Stimulated activated CD8-positive, alpha-beta memory T cell treated with anti-CD3 and anti-CD28 coated beads, Interleukin-7, amount 100 ng/mL, for 1 hour (primary cell): ENCODE measurements at places on chromosomes 7 and 10.

GRCh38 chr10:70132098-70133029 is at the start of gene AIFM2:
AIFM2 (minus strand) TSS chr10:70132825; CDS start chr10:70124084, 8,741 bp downstream.
- no peak for DNase-seq

DNA sequence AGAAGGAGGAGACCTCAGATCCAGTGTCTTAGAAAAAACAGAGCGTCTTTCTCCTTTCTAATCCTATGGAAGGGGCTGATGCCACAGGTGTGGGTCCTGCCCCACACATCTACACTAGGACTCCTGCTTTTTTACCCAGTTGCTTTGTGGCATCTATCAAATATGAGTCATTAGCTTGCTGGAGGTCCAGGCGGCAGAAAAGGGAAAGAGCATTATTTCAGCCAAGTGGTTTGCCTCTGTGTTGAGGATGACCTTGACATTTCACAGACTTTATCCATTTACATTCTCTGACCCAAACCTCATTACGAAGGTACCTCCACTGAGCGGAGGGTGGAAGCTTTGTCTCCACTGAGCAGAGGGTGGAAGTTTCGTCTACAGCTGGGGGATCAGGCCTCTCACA is 308.4 kb upstream of the KLF6 start:
- no peak for DNase-seq

- no peak for DNase-seq
Measured at GRCh38 chr10:3898821-3899220, 113.8 kb upstream of the KLF6 start.

GRCh38 chr10:95742962-95743535 is 12.9 kb upstream of the ENTPD1 start:
- DNase-seq = no peak

GRCh38 chr10:122968698-122969097 is 11.5 kb upstream of the PSTK start:
- DNase-seq = no peak

- DNase-seq = no peak
Measured at GRCh38 chr10:75070476-75070875, 41.0 kb upstream of the SAMD8 start.

- no peak for DNase-seq
Measured at GRCh38 chr10:15348579-15348978, 22.5 kb downstream of the FAM171A1 start.

GRCh38 chr10:1047937-1048336 is 982 bp downstream of the IDI1 start:
- no peak for DNase-seq

DNA sequence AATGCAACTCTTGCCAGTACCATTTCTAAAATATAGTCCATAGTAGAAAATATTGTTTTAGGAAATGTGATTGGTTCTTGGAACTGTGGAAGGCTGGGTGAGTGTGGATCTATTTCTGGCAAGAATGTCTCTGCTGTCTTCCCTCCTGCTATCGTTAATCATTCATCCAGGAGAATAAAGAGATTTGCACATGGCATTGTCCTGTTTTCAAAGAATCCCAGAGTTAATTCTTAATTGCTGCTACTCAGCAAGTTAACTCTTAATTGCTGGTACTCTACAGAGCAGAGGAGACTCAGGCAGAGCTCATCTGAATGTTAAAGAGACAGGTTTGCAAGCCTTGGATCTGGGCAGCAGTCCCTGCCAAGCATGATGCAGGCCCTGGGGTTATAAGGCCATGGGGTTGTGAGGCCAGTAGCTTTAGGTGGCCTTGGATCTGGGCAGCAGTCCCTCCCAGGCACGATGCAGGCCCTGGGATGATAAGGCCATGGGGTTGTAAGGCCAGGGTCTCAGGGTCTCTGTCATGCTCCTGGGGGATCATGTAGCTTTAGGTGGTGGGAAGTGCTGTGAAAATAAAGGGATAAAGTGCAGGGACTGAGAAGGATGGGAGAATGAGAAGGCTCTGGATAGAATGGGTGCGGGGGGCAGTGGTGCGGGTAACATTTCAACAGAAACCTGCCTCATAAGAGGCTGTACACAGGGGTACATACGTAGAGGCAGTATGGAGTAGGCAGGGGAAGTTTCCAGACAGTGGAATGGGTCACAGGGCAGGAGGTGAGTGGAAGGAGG is 162.3 kb downstream of the SVIL start:
- no peak for DNase-seq

- no peak for DNase-seq
Measured at GRCh38 chr10:95600158-95600557, 39.0 kb upstream of the SORBS1 start.

- no peak for DNase-seq
Measured at GRCh38 chr10:77637532-77638320, at the start of gene KCNMA1. KCNMA1 (minus strand) TSS chr10:77637808.

DNA sequence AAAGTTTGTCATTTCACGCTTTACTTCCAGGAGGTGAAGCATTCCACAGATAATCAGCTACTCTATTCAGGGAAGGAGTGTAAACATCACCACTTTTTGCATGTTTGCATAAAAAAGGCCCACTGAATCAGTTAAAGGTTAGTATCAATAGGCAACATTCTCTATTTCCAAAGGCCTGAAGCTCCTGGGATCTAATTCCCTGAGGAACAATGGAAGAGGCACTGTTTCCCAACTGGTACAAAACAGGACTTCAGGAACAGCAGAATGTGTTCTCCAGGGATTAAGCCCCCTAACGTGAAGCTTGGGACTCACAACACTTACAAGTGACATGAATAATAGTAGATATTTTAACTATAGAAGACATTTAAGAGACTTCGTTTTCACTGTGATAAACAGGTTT is 6.1 kb downstream of the LRRN3 start:
- DNase-seq = no peak

GRCh38 chr7:54278847-54279246 is 263.3 kb upstream of the VSTM2A start:
- DNase-seq = no peak

DNA sequence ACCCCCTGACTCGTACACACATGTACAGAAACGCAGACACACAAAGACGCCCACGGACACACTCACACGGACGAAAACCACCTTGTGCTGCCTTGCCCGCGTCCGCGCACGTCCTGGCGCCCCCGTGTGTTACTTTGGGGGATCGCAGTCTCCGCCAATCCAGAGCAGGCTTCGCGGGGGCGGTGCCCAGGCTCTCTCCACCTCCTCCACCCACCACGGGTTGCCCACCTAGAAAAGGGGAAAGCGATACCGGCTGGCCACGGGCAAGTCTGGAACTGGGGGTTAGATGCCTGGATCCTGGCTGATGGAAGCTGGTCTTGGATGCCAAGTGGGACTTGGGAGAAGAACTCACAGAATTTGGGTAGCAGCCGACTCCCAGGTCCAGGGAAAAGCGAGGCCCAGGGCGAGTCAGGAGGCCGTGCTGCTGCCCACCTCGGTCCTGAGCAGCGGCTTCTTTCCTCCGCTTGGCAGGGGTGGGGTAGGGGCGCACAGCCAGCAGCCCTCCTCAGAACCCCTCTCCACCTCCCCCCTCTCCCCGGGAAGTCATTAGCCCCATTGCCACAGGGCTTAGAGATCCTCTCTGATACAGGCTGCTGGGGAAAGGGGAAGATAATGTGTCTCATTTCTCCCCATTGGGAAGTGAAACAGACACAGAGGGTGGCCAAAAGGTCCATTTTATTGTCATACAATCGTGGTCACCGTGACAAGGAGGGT is 4.6 kb upstream of the VGF start:
- peak; percentile 61 for DNase-seq

DNA sequence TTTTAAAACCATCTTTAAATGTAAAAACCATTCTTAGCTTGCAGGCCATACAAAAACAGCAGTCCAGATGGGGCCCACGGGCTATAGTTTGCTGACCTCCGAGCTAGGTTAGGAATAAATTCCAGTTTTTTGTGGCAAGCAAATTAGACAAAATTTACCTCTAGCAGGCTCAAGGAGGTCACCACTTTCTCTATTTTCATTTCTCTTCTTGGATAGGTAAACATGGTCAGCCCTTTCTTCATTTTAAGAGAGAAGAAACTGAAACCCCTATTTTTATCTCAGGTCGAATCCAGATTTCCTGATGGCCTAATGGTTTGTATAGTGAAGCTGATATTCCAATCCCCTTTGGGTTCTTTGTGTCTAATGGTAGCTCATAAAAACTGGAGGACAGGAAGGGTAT is 10.7 kb downstream of the IKZF5 start:
- no peak for DNase-seq

GRCh38 chr10:38143587-38143986 is 49.5 kb downstream of the ZNF37A start:
- DNase-seq = no peak

- no peak for DNase-seq
Measured at GRCh38 chr10:69107176-69107490, 16.8 kb upstream of the VPS26A start.

DNA sequence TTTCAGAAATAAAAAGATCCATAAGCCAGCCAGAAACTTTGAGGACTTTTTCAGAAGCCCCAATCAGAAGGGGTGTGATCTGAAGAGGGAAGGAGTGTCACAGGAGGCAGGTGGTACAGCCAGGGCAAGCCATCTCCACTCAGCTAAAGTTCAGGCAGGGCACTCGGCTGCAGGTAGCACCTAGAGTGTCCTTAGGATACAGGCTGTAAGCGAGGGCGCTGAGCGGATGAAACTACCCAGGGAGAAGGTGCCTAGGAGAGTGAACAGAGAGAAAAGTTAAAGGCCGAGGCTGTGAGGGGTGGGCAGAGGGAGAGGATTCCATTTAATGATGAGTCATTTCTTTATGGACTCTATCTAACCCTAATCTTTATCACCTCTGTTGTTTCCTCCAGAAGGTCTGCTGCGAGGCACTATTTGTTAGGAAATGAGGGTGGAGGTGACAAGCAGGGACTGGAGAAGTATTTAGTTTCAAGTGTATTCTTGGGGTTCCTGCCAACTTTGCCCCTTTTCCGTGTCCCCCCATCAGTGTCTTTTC is 29.8 kb upstream of the ZCCHC24 start:
- DNase-seq = no peak

DNA sequence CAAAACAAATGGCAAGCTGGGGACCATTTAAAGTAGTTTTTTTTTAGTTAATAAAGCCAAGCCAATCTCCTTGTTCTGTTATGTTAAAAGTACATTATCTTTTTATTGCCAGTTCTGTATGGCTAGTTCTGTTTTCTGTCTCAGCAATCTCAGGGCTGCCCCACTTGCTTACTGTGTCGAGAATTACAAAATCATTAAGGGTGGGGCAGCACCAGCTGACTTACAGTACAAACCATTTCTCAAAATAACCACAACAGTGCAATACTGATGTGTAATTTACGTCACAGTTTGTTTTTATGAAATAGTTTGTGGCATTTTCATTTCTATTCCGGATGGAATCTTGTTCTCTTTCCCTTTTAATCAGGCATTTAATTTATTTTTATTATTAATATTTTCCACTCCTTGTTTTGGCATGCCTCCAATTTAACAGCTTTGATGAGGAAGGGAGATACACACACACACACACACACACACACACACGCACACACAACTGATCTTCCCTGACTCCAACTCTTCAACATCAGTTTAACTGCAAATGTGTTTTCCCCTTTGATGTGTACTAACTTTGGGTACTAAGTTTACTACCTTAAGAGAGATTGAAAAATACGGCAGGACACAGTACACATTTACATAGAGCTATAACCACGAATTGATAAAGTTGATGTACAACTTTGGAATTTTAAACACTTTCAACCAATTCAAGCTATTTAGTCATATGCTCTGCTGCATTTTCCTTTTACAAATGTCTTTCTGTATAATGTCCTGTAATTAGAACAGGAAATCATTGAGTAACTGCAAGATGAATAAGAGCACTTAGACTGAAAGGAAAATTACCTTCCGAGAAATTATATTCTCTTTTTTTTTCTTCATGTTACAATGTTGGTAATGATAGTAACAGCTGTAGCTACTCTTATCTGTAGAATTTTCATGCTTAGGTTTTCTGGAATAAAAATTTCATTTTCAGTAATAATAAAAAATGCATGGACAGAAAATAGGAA is 91.5 kb downstream of the ARID5B start:
- DNase-seq = no peak

DNA sequence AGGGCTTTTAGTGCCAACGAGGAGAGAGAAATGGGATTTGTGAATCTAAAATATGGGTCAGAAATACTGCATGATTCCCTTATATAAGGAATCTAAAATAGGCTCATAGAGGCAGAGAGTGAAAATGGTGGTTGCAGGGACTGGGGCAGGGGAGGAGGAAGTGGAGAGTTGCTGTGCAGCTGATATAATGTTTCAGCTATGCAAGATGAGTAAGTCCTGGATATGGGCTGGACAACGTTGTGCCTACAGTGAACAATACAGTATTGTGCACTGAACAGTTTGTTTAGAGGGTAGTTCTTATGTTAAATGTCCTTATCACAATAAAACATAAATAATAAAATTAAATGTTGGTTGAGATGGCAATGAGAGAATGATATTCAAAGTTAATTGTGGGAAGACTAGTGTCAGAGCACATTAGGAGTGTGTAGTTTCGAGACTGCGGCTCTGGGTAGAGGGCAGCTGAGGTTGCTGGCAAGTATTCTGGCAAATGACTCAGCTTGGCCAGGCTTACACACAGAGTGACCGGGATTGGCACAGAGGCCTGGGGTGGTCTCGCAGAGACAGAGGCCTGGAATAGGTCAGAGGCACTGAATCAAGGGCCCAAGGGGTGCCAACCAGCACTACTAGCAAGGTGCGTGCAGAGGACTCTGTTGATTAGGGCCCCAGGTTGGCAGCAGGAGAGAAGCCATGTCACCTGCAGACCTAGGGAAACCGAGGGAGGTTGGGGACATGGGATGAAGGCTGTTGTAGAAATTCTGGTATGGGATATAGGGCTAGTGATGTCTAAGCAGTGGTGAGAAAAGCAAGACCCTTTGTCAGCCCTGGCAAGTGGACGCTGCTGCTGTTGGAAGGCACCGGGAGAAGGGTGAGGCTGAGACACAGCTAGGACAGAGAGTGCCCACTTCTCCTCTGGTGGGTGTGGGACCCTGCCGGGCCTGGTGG is 2.8 kb upstream of the DEPP1 start:
- DNase-seq = no peak

- no peak for DNase-seq
Measured at GRCh38 chr7:114924038-114924712, 2.3 kb downstream of the MDFIC start.

DNA sequence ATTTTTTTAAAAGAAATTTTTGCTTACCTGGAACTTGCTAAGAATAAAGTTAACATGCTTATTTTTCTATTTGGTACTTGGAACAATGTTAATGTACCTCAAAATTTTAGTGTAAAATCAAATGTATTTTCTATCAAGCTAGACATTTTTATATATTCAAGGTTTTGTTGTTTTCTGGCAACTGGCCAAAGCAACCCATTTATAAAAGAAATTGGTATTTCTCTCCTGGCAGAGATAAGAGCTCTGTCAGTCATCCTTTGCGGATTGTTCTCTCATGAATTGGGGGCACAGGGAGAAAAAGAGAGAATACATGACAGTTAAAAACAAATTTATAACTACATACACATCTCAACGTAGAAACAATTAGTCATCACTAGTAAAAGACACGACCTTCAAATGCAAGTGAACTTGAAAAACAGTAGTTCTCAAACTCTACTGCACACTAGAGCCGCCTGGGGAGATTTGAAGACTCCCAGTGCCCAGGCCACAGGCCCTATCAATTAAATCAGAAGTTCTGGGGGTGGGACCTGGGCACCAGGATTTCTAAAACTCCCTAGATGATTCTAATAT is 152.4 kb upstream of the LAMB4 start:
- DNase-seq = no peak

- no peak for DNase-seq
Measured at GRCh38 chr7:109059089-109059488, 489.4 kb downstream of the DNAJB9 start.
